ENCODE measurements at places on chromosomes 12 and 14. TPM values are rescaled to one million over a fixed set of nuclear protein-coding genes. Genes with fewer than 3 reads are reported as not detected.

Gene NUAK1
- total RNA-seq: 0.05 TPM

Gene KRT79
- total RNA-seq: not detected

Gene CHMP4A
- total RNA-seq: 77.2 TPM

Gene RNASE1
- total RNA-seq: not detected

Gene TSPAN11
- not detected for total RNA-seq

Gene NXPH4
- not detected for total RNA-seq

Gene PDE3A
- 2.8 TPM for total RNA-seq

Gene TMEM179
- not detected for total RNA-seq

Gene ANO2
- total RNA-seq: 0.89 TPM

Gene KLRC1
- total RNA-seq: not detected

Gene TAS2R7
- total RNA-seq: not detected

Gene GPX2
- total RNA-seq: not detected
